T-helper 9 cell (primary cell): ENCODE measurements at places on chromosomes 4 and X.

DNA sequence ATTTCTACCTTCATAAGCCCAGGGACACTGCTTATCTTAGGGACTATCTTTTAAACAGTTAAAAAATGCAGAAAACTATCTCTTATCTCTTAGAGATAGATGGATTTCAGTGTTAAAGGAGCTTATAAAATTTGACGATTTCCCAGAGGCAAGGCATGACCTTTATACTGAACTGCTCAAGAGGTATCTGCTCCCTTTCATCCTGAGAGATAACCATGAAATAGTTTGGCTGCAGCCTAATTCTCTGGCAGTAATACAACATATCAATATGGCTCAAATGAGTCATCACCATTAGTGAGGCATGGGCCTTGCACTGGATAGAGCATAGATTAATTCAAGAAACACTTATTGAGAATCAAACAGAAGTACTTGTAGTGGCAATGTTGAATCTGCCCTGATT lies 348.2 kb upstream of the GRIA3 start:
- no peak for DNase-seq

GRCh38 chr4:172157946-172158345 lies 344.7 kb downstream of the GALNTL6 start:
- DNase-seq = no peak

DNA sequence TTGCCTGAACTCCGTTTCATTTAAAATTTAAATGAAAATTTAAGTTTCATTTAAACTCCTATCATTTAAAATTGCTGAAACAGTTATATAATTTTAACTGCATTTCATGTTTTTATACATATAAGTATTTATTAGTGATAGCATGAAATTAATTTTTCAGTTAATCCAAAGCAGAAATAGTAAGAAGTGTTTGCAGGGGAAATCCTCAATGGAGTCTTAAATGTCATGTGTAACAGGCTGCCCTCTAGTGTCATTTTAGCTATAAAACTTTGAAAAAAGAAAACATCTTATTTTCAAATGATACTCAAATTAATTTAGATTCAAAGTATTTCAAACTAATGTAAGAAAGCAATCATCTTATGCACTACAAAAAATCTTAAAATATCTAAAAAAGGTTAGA lies 27.2 kb downstream of the TAPT1 start:
- no peak for DNase-seq

- DNase-seq = no peak
Measured at GRCh38 chr4:138918169-138918869, 97.3 kb upstream of the NOCT start.

GRCh38 chrX:41664375-41664901 lies 24.3 kb upstream of the GPR34 start:
- DNase-seq = no peak

DNA sequence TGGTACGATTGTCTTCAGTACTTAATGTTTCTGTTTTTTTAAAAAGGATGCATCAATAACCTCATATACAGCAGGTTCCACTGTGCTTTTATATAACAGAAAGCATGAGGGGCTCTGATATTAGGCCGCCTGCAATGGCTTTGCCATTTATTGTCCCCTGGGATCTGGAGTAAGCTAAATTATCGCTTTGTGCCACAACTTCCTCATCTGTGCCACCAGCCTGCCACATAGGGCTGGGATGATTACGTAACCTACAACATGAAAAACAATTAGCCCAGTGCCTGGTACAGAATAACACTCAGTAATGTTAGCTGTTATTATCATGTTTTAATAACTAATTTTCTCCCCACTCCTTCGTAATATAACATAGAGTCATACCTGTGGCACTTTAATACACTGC lies 65.5 kb upstream of the TRIM2 start:
- no peak for DNase-seq

DNA sequence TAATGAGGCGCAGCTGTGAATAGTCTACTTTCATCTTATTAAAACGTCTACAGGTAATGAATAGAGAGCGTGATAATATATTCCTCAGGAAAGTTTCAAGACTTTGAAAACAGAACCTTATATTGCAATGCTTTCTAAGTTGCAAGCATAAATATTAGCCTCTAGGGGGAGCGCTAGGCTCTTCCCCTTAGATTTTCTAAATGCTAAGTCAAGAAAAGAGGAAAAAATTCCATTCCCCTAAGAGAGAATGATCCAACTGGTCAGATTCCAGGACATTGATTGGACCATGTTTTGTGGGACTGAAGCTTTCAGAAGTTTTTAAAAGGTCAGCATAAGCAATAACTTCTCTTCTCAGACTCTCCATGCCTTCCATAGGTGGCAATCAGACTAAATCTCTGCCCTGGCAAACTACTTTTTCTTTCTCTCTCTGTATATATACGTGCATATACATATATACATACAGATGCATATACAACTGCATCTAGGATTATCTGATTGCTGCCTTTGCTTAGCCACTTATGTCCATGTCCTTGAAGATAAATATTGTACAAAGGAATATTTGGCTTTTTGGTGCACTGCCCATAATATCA lies 492.9 kb downstream of the INPP4B start:
- DNase-seq = no peak

DNA sequence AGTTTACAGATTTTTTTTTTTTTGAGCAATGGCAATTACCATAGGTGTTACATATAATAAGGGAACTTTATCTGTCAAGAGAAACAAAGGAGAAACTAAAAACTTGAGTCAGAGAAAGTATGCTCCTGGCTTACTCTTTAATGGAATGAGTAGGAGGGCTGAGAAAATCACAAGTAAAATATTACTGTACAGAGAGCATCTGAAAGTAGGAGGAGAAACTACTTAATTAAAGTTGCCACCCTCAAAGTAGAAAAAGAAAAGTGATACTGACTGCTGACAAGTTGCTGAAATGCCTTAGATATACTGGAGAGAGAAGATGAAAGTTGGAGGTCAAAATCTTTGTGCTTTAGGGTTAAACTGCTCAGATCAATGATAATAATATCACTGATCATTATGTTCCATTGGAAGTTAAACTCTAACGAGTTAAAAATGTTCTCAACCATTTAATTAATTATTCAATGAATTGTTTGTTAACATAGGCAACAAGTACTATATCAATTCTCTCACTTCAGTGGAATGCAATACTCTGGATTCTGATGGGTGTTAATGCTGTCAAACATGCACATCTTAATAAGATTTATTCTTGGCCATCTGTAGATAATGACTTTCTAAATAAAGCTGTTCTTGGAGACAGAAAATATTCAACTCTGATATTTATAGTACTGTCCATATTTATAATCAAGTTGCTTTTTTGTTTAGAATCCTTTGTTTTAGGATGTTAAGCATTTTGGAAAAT lies 61.2 kb upstream of the CAMK2D start:
- DNase-seq = no peak

DNA sequence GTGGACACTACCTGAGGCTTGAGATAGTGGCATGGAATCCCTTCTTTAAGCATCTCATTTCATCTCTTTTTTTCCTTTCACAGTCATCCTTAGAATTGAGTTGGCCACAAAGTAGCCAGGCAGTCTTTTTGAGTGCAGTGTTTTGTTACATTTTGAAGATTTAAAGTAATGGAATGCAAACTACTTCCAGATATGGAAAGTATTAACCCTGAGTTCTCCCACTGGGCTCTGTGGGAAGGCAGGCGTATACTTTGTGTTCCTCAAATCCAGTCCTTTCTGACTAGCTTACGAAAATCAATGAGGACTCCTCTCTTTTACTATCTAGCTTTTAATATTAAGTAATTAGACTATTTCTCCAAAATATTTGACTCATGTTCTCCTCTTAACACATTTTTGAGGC lies 29.9 kb downstream of the PCDH10 start:
- DNase-seq = no peak

- no peak for DNase-seq
Measured at GRCh38 chr4:102438396-102439235, 62.5 kb upstream of the NFKB1 start.

- no peak for DNase-seq
Measured at GRCh38 chr4:153748378-153748777, 11.4 kb downstream of the RNF175 start.

GRCh38 chr4:23290656-23291055 lies 597.9 kb downstream of the GBA3 start:
- DNase-seq = no peak
